NCI-H510A (cell line): ENCODE measurements at places on chromosomes 11 and 22.

DNA sequence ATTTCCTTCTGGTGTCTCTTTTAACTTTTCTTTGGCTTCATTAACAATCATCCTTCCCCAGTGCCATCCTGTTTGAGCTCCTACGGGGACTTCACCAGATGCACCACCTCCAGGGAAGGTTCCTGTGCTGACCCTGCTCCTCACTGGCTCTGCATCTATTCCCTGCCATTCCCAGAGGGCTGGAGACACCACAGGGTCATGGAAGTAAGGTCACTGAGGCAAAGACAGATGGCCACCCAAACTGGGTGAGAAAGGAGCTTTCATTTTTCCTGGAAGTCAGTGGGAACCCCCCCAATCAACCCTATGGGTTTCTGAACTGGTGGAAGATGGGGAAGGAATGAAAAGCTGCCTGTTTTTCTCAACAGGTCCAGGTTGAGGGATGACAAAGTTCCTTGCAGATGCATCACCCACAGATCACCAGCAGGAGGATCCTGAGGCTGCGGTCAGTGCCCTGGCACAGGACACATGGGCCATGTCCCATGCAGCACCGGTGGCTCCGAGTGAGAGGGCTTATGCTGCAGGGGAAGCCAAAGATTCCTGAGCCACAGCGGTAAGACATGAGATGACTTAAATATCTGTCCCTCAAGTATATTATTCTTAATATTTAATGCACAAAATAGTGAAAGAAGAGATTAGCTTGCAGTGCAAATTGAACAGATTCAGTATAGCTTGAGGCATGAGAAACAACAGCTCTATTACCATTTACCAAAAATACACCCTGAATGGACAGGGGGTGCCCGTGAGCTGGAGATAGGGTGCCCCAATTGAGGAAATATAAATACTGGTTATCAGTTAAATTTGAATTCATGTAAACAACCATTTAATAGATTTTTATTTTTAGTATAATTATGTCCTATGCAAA lies 73.0 kb upstream of the VPREB1 start:
- DNase-seq = no peak

DNA sequence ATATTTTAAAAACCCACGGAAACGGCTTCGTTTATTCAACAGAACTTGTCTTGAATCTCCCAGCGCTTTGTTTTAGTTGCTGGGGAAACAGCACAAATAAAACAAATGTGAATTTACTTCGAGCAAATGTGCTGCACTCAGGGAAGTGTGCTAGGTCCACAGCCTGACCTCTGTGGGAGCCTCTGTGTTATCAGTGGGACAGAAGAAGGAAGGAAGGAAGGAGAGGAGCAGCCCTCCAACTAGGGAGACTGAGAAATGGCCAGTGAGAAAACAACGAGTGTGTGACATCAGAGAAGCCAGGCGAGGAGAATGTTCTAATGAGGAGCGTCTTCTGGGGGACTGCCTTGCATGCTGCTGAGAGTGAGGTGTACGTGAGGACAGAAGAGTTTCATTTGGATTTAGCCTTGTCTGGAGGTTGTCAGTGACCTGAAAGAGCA lies 42.7 kb downstream of the PPP6R3 start:
- no peak for DNase-seq

- no peak for DNase-seq
These were observed 10.0 kb upstream of the CD5 start for GRCh38 chr11:61092280-61092766.

GRCh38 chr11:78806214-78807004 lies 231.7 kb upstream of the NARS2 start:
- DNase-seq = no peak

DNA sequence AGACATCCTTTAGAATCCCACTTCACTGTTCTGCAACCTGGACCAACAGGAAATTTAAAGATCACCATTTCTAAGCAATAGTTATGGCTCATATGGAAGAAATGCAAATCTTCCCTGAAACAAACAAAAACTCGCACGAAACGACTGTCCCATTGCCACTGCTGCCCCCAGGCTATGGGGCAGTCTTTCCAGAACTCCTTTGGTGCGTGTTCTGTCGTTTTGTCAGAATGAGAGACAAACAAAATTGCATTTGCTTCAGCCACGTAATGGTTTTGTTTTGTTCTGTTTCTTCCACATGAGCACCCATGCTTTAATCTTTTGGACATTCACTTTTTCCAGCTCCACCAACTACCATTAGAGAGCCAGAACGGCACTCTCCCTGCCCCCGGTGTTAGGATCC lies 10.8 kb upstream of the FBLN1 start:
- DNase-seq = no peak

DNA sequence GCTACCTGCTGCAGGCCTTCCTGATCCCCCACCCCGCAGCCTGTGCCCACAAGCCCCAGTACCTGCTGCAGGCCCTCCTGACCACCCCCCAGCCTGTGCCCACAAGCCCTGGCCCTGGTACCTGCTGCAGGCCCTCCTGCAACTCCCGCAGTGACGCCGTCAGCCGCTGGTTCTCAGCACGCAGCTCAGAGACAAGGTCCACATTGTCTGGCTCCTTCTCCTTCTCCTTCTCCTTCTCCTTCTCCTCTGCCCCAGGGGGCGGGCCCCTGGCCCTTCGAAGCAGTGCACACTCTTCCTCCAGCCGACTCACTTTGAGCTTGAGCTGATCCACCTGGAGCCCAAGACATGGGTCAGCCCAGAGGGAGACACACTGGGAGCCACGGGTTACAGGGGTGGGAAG lies 9.1 kb downstream of the CARD10 start:
- DNase-seq = no peak

DNA sequence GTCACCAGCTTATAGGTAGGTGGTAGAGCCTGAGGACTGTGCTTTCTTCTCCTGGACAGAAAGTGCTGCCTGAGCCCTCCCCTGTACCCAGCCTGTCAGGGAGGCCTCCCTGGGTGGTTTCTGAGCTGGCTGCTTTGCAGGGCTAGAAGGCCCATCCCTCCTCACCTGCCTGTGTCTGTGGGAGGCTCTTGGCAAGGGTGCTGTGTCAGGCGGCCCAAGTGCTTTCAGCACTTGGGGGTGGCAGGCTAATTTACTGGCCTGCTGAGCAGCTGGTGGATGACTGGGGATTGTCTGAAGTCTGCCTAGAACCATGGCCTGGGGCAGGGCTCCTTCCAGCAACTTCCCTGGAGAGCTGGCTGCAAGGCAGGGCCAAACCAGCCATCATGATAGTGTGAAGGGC lies 139.0 kb upstream of the NAV2 start:
- DNase-seq = no peak

DNA sequence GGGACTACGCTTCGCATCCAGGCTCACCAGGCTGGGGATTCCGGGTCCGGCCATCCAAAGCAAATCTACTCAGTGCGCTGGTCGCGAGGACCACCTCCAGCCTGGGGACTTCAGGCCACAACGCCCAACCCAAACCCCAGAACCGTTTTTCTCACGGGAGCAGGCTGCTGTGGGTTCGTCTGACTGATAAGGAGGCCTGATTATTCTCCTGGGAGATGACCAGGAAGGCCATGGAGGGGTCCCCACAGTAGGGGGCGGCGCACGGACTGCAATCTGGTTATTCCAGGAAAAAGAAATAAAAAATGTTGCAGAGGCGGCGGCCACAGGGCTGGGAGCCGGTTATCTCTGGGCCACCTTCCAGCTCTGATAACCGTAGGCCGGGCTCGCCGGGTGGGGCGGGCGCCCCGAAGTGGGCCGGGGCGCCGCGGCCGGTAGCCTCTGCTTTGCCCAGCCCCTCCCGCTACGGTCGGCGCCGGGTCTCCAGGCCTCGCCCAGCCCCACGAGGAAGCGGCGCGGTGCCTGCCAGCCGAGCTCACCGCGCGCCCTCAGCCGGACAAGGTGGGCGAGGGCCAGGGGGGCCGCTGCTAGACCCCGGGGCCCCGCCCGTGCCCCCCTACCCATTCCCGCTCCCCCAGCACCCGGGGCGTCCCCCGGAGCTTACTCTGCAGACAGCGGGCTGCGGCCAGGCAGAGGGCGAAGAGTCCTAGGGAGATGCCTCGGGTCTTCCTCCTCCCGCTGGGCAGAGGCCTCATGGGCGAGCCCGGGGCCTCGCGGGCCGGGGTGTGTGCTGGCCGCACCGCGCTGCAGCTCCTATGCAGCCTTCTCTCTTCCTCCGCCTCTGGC lies 446 bp downstream of the VSTM5 start:
- DNase-seq = peak; percentile 67

DNA sequence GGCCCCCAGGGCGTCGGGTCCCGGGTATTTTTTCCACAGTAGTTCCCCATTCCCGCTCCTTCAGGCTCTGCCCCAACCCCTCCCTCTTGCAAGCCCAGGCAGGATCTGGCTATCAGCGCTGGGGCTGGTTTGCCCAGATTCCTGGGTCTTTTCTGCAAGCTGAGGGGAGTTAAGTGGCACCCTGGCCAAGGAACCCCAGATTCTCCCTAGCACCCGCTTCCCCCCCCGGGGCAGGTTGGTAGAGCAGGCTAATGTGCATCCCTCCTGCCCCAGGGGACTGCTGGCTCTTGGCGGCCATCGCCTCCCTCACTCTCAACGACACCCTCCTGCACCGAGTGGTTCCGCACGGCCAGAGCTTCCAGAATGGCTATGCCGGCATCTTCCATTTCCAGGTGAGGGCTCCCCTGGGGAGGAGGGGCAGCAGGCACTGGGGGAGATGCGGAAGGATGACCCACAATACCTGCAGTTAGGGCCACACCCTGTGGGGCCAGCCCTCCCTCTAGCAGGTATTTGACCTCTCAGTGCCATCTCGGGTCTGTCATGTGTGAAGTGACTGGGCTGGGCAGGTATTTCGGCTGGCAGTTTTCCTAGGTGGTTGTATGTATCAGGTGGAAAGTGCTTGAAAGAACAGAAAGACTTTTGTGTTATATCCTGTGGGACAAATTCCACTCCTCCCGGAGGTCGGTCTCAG lies 1.6 kb downstream of the CAPN1 start:
- no peak for DNase-seq

- DNase-seq = no peak
These were observed 1.8 kb downstream of the GALR3 start for GRCh38 chr22:37824674-37825641.

DNA sequence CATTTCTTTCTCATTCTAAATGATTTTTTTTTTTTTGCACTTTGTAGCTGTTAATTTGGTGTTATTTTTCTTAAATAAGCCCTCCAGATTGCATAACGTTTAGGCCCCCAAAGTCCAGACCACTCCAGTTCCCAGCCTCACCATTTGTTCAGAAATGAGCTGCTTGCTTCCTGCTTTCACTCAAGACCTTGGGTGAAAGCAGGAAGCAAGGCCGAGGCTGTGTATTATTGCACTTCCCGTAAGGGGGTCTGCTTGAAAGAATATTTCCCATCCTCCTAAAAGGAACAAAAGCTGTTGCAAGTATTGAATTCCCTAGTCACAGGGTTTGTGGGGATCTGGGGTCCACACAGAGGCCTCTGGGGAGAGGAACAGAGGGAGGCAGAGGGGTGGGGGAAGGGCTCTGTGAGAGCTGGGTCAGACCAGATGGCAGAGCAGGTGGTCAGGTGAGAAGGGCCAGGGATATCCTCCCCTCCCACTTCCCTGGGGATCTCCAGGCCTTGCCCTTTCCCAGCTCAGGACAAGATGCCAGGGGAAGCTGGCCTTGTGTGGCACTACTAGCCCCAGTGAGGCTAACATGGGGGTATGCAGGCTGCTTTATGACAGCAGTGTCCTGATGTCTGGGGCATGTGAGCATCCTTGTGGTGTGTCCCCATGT lies 51.6 kb upstream of the MYEOV start:
- DNase-seq = no peak

GRCh38 chr11:69000831-69001242 lies 12.2 kb downstream of the MRGPRF start:
- DNase-seq = no peak

DNA sequence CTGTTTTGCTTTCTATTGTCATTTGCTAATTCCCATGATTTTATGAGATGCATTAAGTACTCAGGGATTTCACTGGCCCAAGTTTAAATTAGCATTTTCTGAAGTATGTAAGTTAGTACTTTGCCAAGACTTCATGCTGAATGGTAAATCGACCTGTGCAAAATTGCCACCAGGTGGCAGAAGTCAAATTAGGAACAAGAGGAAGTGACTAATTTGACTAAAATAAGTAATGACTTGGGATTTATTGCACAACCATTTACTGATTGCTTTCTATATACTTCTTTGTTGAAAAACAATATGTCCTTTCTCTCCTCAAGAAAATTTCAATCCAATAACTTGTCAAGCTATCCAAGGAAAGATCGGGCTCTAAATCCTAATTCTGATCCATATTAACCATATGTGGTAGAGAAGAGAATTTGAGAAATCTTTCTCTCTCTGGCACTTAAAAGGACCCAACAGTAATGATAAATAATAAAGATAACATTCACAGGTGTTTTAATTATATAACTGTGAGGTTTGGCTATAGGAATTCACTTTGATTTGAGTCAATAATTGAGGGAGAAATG lies 253.7 kb upstream of the CHORDC1 start:
- DNase-seq = peak; percentile 4

DNA sequence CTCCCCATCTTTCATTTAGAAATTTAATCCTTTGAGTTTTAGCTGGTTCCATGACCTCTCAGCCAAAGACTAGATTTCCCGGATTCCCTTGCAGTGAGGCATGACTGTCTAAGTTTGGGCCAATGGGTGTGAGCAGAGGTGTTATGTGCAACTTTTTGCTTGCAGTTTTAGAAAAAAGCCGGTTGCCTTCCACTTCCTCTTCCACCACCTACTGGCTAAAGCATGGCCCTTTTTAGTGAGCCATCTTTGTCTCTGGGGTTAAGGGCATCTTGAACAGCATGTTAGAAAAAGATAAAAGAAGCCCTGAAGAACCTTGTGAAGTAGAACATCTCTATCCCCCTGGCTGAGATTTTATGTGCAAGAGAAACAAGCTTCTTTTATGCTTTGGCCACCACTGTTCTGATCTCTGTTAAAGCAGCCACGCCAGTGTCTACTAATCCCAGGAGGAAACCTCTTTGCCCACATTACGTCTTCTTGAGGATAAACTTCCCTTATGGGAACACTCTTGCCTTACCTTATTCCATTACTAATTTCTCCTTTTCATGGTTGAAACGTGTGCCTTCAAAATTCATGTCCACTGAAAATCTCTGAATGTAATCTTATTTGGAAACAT lies 279.9 kb downstream of the TENM4 start:
- DNase-seq = no peak

DNA sequence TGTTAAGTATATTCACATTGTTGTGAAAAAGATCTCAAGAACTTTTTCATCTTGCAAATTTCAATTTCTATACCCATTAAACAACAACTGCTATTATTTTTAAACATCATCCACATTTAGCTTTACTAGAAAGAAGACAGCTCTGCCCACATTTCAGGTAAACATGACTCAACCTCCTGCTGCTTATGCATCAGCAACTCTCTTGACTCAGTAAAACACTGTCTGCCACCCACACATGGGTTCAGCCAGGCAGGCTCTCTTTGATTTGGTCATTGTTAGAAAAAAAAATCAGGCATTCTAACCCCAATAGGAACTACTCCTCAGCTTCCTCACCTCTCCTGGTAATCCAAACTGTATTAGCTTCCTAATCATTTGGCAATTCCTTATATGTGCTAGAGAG lies 5.1 kb upstream of the ENDOD1 start:
- no peak for DNase-seq
